KG1 (cell line): ENCODE measurements at places on chromosomes 7 and 10.

GRCh38 chr7:69687739-69688433 is 89.6 kb downstream of the AUTS2 start:
- no peak for DNase-seq

DNA sequence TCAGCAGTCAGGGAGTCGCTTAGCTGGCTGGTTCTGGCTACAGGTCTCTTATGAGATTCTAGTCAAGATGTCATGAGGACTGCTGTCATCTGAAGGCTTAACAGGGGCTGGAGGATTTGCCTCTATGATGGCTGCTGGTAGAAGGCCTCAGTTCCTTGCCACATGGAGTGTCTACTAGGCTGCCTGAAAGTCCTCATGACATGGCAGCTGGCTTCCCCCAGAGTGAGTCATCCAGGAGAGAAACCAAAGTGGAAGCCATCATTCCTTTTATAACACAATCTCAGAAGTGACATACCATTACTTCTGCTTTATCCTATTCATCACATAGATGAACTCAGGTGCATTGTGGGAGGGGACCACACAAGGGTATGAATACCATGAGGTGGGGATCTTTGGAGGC is 75.1 kb downstream of the EXOC6 start:
- no peak for DNase-seq

- no peak for DNase-seq
Measured at GRCh38 chr7:157654350-157654749, 317.5 kb downstream of the DNAJB6 start.

DNA sequence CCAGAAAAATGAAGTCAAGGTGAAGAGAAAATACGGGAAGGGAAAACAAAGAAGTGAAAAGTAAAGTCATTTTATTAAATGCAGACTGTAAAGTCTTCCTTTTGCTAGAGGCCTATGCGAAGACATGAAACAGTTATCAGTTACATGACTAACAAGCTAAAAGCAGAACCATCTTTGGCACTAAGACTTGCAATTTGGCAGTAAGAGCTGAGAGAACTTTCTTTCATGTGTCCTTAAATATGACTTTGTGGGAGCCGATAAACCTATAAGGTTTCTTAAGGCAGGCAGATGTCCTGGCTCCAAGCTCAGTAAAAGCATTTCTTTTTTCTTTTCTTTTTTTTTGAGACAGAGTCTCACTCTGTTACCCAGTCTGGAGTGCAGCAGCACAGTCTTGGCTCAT is 10.4 kb downstream of the ANLN start:
- no peak for DNase-seq

DNA sequence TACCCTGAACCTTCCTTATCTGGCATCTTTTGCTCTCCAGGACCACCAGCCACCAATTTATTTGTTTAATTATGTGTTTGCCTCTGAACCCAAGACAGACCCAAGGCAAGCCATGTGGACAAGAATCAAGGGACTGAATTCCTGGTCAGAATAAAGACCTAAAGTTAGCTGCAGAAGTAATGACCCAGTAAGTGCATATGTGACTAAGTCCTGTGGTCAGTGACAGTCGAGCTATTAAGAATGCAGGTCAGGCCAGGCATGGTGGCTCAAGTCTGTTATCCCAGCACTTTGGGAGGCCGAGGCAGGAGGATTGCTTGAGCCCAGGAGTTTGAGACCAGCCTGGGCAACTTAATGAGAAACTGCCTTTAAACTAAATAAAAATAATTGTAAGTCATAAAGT is 139.4 kb downstream of the CCDC71L start:
- no peak for DNase-seq
